ENCODE measurements at places on chromosomes 13 and 19.

DNA sequence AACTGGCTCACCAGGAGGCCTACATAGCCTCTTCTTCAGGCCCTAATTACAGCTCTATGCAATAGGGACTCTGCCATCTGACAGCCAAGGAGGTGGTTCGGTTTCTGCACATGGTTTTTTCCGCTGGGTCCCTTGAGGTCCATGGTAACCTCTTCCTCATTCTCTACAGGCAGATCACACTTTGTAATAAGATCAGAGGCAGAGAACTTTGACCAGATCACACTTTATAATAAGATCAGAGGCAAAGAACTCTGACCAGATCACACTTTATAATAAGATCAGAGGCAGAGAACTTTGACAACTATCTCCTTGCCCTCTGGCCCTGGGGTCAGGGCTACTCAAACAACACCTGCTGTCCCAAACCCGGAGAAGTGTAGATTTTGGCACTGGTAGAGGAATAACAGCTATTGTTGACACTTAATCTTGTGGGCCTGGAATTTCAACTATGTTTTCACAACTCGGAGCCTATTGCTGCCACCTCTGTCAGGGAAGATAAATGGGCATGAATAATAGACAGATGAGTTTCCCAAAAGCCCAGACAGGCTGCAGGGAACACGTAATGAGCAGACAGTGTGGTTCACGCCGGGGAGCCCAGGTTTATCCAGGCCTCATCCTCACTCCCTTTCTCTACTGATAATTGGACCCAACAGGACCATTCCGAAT is 246.1 kb downstream of the UQCRFS1 start:
- no peak for DNase-seq

- DNase-seq: no peak
These were observed 728.0 kb downstream of the GPC5 start for GRCh38 chr13:92126399-92126798.

DNA sequence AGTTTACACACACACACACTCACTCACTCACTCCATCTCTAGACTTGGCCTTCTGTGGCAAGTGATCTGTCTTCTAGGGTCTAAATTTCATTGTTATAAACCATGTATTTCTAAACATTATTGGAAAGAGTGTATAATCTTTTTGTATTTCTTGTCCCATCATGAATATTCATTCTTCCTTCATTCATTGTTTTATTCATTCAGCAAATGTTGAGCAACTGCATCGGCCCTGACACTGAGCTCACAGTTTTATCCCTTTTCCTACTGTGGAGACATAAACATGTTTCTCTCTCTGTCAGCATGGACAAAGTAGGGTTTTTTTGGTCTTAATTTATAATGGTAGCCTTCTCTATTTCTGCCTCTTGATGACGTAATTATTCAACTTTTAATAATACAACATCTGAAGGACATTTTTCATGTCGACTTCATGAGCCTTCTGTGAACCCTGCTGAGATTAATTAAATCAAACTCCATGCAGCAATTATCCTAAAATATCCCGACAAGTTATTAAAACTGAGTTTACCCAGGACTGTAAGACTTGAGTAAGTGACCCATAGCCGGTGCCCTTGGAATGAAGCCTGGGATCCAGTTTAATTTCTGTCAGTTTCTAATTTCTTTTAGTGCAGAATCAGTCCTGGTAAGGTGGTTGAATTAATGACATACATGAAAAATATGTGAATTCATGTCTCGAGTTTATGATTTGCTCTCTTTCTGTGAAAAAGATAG is 7.3 kb downstream of the SPATA13 start:
- DNase-seq: no peak

GRCh38 chr13:33611121-33611805 is 206.7 kb upstream of the RFC3 start:
- DNase-seq: peak; percentile 62

GRCh38 chr19:10021446-10021845 is 8.2 kb downstream of the RDH8 start:
- no peak for DNase-seq

- DNase-seq: no peak
These were observed 8.8 kb upstream of the ZNF541 start for GRCh38 chr19:47581605-47582319.

- no peak for DNase-seq
These were observed 3.0 kb upstream of the HAMP start for GRCh38 chr19:35279374-35279773.

- no peak for DNase-seq
These were observed 2144.2 kb downstream of the PCDH9 start for GRCh38 chr13:65085977-65086376.

DNA sequence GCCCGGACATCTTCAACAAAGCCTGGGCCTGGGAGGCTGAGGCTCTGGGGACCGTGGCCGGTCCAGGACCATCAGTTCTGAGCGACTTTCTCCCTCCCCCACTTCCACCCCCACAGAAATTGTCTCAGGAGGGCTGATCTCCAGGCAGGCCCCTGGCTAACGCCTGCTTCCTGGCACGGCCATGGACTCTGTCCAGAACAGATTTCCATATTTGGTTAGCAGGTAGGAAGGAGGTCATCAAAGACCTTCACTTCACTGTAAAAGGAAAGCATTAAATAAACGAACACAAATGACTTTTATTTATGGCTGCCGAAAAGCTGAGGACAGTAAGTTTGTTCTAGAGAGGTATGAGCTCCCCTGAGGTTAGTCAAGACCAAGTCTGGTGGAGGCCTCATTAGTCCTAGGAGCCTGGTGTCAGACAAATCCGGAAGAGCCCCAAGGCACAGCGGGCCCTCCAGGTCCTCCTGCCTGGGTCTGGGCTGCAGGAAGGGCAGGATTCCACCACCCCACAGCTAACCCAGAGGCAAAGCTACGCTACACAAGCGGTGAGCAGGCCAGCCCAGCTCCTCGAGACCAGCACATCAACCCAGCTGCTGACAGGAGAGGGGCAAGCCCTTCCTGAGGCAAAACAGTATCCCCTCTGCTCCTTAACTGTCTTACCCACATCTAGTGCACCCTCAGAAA is 4.6 kb upstream of the PLPP2 start:
- no peak for DNase-seq

- no peak for DNase-seq
These were observed 18.4 kb downstream of the TMEM150B start for GRCh38 chr19:55306712-55307111.

DNA sequence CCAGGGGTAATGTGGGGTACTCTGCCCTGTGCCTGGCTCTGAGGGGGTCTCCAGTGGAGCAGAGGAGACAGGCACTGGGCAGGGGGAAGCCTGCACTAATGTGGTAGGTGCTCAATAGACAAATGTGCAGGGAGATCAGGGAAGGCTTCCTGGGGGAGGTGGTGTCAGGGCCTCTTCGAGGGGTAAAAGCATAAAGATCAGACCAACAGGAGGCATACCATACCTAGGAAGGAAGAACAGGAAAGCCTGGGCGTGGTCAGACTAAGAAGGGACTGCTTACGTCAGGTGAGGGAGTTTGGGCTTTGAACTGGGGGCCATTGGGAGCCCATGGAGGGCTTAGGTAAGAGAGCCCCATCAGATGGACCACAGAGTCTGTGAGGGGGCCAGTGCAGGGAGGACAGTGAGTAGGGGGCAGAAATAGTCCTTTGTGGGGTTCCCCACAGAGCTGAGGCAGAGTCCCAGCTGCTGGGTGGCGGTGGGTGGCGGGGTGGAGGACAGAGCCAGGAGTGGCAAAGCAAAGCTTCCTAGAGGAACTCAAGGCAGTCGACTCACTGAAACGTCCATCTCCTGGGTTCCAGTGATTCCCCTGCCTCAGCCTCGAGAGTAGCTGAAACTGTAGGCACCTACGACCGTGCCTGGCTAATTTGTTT is 8.8 kb downstream of the PRR36 start:
- DNase-seq: no peak

GRCh38 chr19:10740798-10741197 is 22.9 kb downstream of the DNM2 start:
- DNase-seq: no peak

DNA sequence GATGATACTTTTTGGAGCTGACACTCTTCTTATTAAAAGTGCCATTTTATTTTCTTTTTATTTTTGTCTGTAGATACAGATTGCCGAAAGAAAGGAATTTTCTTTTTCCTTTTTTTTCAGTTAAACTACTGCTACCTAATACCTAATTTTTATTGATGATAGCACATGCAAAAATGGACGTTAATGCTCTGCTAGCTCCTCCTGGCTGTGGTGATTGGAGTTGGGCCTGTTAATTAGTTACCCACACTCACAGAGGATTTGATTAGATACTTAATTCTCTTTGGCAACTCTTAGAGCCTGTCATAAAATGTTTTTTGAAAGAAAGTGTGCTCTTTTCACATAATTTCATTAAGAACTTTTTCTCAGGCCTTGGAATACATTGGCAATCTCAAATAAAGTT is 366.8 kb downstream of the DCT start:
- DNase-seq: no peak

GRCh38 chr13:108755083-108755482 is 125.7 kb downstream of the MYO16 start:
- no peak for DNase-seq

DNA sequence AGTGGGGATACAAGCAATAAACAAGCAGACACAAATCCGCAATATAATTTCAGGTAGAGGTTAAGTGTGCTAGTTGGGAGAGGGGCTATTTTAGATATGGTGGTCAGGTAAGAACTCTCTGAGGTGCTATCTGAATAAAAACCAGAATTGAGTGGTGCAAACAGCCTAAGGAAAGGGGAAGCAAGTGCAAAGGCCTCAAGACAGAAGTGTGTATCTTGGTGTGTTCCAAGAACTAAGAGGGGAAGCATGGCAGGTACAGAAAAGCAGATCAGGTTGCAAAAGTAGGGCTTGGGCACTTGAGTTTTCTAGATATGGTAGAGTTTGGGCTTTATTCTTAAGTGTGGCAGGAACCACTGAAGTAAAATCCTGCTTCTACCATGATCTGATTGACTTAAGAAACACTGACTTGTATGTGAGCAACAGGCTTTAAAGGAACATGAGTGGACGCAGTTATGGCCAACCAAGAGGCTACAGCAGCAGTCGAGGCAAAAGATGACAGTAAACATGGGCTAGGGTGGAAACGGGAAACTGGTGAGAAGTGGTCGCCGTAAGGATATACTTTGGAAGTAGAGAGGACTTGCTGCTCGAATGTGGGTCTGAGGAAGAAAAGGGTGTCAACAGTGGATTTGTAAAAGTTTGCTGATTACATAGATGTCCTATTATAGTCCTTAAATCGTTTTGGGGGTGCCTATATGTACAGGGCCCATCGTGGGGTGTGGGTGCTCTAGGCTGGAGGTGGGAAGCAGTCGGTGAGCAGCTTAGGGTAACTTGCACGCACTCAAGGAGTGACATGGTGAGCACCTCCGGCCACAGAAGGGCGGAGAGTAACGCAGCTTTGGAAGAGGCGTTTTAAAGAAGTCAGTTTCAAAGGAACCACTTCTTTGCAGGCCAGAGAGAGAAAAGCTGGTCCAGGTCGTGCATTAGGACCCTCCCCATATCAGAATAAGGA is 677 bp downstream of the TGDS start:
- no peak for DNase-seq

DNA sequence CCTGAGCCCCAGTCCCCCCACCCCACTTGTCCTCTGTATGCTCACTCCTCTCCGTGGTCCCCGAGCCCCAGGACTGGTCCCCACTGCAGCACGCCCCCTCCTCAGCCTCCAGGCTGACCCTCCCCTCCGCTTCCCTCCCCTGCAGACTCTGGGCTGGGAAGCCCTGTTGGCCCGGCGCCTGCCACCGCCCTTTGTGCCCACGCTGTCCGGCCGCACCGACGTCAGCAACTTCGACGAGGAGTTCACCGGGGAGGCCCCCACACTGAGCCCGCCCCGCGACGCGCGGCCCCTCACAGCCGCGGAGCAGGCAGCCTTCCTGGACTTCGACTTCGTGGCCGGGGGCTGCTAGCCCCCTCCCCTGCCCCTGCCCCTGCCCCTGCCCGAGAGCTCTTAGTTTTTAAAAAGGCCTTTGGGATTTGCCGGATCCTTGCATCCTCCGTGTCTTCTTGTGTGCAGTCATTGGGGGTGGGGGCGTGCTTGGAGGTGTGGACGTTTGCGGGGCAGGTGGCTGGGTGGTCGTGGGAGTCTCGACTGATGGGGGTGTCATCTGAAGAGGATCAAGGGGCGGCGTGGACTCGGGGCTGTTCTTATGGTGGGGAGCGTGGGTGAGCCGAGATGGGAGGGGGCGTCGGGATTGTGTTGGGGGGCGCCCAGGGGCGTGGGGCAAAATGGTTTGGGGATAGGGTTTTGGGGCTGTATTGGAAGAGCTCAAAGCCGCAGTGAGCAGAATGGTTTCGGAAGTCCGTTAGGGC is 3.5 kb downstream of the PTGER1 start:
- no peak for DNase-seq
